ENCODE measurements at places on chromosomes 1 and 21.

- DNase-seq = peak; percentile 76
These were observed 8.1 kb downstream of the LRRC53 start for GRCh38 chr1:74504125-74504932.

DNA sequence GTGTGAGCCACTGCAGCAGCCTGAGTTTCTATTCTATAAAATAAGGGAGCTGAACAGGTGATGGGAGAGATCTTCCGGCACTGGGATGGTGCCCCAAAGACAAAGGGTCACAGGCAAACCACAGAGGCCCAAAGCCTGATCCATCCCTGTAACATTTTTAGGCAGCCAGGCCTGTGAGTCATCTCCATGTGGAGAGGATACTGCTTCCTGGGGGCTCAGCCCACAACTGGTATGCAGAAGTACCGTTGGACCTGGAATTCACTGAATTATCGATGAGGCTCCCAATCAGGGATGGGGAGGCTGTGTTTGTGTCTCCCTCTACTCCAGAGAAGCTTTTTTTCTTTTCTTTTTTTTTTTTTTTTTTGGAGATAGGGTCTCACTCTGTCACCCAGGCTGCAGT, 48.8 kb upstream of the WASF2 start:
- no peak for DNase-seq

DNA sequence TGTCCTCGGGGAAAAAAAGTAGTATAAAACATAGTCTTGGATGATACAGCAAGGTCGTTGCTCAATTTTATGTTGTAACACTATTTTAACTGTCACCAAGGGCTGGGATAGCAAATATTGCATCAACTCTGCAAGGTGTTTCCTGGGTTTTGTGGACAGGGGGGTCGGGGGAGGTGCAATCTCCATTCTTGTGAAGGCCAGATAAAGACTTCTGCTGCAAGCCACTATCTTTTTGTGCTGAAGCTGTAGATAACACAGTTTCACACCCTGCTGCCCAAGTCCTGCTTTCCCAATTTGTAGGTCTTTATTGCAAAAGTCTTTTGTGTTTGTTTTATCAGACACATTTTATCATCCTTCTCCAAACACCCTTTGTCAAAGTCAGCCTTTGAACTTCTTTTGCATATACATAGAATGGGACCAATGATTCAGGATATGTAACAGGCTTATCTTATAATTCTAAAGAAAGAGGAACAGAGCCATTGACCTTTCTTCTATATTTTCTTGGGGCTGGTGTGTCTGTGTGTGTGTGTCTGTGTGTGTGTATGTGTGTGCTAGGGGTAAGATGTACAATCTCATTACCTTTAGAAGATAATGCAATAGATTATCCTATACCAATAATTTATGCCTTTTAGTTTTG, 140.6 kb downstream of the RUNX1 start:
- no peak for DNase-seq

DNA sequence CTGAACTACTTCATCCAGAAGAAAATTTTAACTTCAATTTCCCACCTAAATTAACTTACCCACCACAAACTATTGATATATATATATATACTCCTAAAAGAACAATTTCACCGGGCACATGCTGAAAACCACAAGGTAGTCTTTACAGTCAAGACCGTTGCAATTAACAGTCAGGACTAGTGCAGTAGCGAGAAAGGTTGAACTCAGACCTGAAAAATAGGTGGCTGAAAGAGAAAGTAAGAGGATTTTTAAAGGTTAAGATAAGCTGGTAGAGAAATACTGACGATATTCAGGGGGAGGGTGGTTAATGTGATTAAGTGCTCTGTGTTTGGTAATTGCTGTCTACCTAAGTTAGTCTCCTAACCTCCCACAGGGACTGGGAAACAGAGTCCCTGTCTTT, 1153.5 kb upstream of the TMPRSS15 start:
- no peak for DNase-seq

GRCh38 chr1:172742599-172743500, 83.9 kb downstream of the FASLG start:
- no peak for DNase-seq

DNA sequence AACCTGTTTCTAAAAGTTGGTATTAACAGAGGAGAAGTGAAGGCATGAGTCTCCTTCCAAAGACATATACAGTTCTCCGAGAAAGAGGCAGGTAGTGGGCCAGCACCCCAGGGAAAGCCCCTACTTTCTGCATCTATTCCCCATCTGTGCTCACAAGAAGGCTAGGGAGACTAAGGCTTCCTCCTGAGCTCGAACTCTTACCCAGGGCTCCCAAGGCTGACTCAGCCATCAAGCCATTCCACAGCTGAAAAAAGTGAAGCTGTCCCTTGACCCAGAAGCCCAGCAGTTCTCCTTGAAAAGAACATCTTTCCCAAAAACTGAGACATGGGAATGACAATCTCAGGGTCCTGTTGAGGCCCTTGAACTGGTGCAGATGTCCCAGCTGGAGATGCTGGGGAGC, 1.9 kb upstream of the PADI3 start:
- no peak for DNase-seq

DNA sequence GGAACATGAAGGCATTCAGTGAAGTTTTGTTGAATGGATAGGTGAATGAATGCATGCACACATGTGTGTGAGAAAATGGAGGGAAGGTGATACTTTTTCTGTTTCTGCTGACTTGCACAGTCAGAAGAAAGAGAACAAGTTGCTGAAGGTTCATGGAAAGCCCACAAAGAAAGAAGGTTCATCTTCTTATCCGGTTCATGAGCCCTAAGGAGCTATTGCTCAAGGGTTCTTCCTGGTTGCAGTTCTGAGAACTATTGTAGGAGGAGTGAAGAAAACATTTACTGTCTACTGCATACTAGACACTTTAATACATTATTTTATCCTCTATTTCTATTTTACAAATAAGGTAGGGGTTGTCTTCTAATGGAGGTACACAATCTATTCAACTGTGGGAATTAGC, 13.4 kb upstream of the NIBAN1 start:
- no peak for DNase-seq

Data from ecto neural progenitor cell (in vitro differentiated cells).